ENCODE measurements at places on chromosomes 1 and 21.

DNA sequence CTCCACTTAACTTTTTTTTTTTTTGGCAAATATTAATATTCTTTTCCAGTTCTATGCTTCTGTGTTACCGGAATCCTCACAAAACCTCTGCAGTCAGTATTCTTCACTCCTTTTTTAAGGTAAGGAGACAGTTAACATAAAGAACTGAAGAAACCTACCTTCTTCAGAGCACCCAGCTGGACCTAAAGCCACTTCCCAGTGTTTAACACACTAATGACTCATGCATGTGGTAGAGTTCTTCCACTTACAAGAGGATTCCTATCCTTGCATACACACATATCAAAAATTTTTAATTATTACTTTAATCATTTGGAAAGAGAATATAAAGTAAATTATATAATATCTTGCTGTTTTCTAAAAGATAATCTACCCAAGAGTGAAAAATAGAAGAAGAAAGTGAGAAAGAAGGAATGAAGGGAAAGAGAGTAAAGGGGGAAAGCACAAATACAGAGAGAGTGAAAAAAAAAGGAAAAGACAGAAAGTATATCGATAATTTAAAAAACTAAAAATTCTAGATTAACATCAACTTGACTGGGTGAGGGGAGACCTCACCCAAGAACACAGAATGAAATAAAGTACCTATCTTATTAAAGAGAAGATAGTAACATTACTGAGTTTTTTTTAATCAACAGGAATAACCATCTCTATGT is 54.9 kb downstream of the ENAH start:
- no peak for DNase-seq

DNA sequence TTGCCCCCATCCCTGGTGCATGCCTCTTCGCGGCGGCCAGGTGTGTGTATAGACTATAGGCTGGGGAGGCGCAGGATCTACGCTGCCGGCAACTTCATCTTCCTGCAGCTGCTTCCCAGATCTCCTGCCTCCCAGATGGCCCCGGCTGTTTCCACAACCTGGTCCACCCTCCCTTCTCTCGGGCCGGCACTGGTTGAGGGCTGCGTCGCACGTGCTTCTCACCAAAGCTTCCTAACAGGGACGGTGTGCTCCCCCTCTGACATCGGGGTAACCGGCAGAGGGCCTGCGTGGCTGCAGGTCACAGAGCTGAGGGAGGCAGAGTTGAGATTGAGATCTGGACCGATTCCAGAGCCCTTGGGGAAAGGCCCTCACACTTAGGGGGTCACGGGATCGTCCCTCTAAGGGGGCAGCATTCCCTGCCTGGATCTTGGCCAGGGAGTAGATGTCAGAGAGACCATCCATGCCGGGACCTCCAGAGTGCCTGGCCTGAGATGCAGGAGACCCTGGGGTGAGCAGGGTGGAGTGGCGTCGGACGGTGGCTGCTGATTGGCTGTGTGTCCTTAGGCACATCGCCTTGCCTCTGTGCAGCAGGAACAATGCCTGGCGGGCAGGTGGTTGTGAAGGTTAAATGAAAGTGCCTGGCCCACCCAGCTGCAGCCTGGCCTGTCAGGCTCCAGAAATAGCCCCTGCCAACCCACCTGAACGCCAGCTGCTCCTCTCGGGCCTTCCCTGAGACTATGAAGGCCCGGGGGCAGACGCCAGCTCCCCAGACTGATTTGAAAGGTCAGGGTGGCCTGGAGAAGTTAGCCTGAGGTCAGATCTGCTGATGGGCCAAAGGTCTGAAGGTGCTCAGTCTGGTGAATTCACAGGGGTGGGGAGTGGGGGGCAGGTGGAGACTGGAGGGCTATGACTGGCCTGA is 6.1 kb upstream of the MASP2 start:
- DNase-seq: no peak

DNA sequence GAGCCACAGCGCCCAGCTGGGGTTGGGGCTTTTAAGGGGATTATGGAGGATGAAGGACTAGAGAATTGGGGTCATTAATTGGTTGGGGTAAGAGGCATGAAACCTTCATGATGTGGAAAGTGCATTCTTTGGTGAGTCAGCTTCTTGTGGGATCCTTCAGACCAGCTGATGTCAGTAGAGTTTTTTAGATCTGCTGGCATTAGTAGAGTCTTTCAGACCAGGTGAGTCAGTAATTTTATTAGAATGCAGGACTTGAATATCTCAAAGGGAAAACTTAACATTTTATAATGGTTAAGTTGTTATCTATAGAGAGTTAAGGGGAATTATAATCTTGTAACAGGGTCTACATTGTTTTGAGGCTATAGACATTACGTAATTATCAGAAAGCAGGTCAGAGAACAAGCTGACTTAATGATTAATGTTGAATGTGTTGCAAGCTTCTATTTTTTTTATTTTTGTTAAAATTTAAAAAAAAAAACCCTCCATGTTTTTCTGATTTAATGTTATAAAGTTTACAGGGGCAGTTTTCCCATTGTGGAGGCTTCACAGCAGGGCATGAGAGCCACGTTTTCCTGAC is 160.9 kb upstream of the FMN2 start:
- no peak for DNase-seq

- DNase-seq: no peak
Observed at GRCh38 chr1:228955691-228956090, 220.4 kb downstream of the RHOU start.

GRCh38 chr1:30795026-30795425 is 37.5 kb upstream of the LAPTM5 start:
- DNase-seq: no peak

DNA sequence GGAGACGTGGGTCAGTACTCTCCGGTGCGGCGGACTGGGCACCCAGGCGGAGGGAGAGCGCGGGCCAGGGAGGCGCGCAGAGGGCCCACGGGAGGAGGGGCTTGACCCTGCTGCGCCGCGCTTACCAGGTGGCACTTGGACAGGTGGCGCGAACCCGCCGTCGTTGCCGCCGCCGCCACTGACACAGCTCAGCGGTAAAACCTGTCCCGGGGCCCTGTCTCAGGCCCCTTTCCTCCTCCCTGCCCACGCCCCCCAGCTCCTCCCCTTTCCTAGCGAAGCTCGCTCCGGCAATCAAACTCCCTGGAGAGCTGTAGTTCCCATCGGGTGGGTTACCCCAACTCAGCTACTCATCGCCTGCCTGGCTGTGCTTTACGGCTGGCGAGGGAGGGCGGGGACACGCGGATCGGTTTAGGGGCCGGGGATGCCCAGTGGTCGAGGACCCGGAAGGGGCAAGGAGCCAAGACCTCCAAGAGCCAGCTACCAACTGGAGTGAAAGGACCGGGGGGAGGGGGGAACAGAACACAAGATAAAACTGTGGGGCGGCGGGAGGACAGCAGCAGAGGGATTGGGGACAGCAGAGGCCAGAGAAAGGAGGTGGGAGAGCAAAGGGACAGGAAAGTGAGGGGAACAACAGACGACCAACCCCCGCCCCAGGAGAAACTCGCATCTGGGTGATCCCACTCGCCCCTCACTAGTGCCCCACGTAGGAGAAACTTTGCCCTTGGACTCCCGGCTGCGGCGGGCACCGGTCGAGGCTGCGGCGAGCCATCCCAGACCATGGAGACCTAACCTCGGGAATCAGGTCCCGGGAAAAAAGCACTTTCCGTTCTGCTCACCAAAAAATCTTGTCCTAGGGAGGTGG is 2.9 kb downstream of the GFI1 start:
- DNase-seq: peak; percentile 54
